ENCODE measurements at places on chromosomes 12 and 14.

GRCh38 chr14:28820677-28821076 is 54.1 kb downstream of the FOXG1 start:
- no peak for DNase-seq

DNA sequence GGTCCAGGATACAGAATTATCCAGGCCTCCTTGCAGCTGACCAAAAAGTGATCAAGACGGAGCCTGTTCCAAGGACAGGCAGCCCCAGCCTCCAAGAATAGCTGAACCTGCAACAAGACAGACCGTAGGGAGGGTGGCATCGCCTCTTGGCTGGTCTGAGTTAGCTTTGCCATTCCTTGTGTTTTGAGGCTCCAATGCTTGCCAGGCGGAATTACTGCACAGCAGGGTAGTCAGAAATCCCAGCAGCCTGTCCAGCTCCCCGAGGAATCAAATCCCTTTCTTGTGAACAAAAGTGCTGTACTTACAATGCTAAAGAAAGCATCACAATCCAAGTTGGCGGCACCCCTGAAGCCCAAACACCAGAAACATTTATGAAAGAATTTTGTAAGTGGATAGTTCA is 246.9 kb downstream of the TMEM132C start:
- DNase-seq, result no peak

DNA sequence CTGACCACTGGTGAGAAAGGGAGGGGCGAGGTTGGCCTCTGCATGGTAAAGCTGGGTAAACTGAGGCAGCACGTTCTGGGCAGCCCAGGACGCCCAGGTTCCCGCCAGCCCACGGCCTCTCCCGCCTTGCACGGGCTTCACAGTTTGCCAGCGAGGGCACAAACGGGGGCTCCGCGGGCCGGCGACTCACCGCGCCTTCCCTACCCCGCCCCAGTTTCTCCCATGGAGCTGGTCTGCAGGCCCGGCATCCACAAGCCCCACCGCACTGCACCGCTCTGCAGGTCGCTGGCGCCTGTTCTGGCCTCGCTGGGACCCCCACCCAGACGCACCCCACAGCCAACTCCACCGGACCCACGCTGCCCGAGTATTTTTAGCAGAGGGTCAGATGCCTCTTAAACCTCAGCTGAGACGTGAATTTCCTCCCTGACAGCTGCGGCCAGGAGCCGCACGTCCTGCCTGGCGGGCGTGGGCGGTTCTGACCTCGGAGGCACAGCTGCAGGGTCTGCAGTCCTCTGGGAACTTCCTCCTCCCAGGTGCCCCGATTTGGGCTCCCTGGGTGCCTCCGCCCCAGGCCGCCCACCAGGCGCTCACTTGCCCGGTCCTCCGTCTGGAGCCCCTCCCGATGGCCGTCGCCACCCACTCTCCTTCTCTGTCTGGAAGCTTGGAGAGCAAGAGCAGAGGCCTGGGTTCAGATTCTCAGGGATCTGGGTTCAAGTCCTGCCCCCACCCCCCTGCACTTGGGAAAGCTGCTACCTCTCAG is 29.5 kb upstream of the INF2 start:
- DNase-seq, result no peak

- DNase-seq, result no peak
These were observed 72.2 kb downstream of the VCPKMT start for GRCh38 chr14:50044042-50044651.

GRCh38 chr14:95318399-95319311 is 1.1 kb downstream of the CLMN start:
- DNase-seq, result no peak

- no peak for DNase-seq
These were observed 159.8 kb downstream of the KITLG start for GRCh38 chr12:88420457-88420856.

- DNase-seq, result no peak
These were observed 318.5 kb downstream of the BCAT1 start for GRCh38 chr12:24630446-24630845.

DNA sequence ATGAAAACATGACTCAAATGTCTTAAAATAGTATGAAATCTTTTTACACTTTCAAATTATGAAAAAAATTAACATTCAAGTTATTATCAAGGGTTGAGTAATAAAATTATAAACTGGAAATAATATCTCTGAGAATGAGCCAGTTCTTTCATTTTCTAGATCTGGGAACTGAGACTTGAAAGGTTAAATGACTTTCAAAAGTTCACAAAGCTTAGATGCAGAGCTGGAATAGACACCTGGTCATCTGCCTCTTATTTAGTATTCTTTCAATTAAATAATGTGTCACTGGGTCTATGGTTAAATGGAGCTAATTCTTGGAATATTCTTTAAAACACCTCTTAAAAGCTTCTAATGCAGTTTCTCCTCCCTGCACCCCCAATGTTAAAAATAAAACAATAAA is 86.6 kb downstream of the CDK17 start:
- no peak for DNase-seq
